ENCODE measurements at places on chromosomes 3 and 15.

- DNase-seq: no peak
These were observed 6.5 kb downstream of the METTL6 start for GRCh38 chr3:15420871-15421270.

GRCh38 chr15:57606048-57606447 is 14.3 kb downstream of the MYZAP start:
- DNase-seq: no peak

GRCh38 chr3:187130346-187131066 is 8.8 kb downstream of the RPL39L start:
- peak; percentile 29 for DNase-seq

GRCh38 chr15:36756707-36757106 is 177.3 kb downstream of the CDIN1 start:
- DNase-seq: no peak

GRCh38 chr3:190618330-190619030 is 104.6 kb downstream of the IL1RAP start:
- DNase-seq: no peak

- no peak for DNase-seq
These were observed 195.9 kb downstream of the TP63 start for GRCh38 chr3:189827108-189827507.

GRCh38 chr3:12956316-12956660 is 114.9 kb upstream of the RPL32 start:
- DNase-seq: no peak

- DNase-seq: no peak
These were observed 52.2 kb upstream of the ACTL6A start for GRCh38 chr3:179510496-179510895.

DNA sequence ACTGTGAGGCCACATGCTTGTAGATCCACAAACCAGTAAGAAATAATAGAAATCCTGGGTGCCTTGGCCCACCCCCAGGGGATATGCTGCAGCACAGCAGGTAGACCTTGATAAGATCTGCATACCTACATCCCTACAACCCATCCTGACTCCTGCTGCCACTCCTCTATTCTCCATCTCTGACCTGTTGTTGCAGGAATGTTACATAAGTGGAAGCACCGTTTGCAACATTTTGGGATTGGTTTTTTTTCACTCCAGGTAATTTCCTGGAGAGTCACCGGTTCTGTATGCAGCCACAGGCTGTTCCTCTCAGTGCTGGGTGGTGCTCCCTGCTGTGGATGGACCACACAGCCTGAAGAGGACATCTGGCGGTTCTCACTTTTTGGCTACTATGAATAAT is 16.1 kb upstream of the CSPG5 start:
- no peak for DNase-seq

DNA sequence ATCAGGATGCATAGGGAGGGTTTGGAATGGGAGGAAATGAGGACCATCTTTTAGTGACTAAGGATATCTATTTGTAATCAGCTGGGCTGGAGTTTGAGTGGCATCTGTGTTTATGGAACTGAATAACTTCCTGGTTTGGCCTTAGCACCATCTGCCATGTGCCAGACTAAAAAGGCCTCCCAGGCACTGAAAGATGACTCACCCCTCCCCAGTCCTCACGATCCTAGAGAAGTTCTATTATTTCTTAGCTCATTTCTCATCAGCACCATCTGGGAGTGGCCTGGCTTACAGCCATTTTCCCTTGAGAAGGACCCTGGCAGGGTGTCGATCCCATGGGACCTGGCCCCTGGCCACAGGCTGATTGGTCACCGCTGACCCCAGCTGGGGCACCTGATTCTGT is 23.9 kb upstream of the CTXND1 start:
- DNase-seq: no peak

GRCh38 chr3:161409858-161410257 is 38.5 kb upstream of the SPTSSB start:
- DNase-seq: no peak

DNA sequence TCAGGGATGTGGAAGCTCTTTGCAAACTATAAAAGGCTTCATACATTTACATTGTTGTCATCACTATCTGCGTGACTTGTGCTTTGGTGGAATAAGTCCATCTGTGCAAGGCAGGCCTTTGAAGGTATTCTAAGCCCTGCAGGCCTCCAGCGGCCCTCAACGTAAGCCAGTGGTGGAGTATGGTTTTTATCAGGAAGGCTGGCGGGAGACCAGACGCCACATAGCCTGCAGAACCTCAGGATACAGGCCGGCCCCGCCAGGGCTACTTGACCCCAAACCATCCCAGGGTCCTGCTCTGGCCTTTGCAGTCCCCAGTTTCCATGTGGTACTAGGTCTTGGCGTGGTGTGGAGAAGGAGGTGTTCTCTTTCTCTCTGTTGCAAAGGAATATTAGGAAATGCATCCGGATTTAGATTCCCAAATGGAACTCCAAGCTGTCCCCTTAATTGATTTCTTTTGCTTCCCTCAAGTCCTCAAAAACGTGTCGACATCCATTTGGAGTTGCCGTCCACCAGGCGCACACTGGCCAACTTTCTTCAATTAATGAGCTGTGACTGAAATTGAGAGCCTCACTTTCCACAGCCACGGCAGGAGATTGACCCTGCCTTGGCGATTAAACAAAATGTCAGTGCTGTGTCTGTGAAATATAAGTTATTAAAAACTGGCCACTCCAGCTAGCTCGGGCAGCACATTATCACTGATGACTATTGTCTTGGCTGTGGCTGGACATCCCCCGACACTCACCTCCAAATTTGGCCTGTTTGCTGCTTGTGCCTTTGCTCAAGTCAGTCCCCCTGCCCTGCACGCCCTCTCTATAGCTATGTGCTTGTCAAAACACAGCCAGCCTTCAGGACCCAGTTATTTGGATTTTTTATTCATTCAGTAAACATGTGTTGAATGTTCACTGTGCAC is 239.8 kb upstream of the TLE3 start:
- DNase-seq: no peak

GRCh38 chr3:188220097-188220788 is 66.3 kb downstream of the LPP start:
- no peak for DNase-seq

DNA sequence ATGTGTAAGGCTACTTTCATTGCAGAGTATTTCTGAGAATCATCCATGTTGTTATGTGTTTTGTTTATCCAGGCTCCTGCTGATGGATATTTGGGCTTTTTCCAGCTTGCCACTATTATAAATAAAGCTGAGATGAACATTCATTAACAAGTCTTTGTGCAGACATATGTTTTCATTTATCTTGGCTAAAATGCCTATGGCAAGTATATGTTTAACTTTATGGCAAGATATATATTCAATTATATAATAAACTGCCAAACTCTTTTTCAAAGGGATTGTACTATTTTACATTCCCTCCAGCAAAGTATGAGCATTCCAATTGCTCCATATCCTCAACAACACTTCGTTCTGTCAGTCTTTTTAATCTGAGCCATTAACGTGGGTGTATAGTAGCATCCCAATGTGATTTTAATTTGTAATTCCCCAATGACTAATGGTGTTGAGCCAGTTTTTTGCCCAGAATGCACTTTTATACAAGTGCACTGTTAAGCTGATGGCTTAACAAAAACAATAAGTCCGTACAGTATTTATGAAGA is 452.4 kb downstream of the SHQ1 start:
- DNase-seq: no peak

DNA sequence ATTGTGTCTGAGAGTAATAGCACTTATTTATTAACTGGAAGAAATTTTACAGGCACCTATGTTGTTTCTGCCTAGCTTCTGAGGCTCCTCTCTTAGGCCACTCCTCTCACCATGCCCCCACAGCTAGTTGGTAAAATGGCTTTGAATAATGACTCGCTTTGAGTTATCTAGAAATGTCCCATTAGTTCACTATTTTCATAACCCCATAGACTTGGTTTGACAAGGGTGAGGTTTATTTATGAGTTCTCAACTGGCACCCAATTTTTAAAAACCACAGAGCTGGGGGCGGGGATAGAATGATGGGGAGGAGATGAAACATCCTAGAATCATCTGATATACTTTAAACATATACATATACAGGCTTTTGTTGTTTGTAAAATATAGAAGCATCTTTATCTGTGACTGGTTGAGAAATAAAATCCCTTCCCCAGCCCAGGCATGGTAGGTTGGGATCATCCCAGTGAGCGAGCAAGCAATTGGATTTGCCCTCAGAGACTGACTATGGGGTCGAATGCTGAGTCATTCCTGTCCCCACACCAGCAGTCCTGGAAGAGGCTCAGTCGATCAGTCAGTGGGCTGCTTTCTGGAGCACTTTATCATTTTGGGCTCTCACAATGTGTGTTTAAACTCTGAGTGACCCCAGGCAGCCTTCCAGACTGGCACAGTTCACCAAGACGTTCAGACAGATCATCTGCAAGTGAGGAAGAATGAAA is 60.2 kb upstream of the TSEN2 start:
- DNase-seq: no peak

DNA sequence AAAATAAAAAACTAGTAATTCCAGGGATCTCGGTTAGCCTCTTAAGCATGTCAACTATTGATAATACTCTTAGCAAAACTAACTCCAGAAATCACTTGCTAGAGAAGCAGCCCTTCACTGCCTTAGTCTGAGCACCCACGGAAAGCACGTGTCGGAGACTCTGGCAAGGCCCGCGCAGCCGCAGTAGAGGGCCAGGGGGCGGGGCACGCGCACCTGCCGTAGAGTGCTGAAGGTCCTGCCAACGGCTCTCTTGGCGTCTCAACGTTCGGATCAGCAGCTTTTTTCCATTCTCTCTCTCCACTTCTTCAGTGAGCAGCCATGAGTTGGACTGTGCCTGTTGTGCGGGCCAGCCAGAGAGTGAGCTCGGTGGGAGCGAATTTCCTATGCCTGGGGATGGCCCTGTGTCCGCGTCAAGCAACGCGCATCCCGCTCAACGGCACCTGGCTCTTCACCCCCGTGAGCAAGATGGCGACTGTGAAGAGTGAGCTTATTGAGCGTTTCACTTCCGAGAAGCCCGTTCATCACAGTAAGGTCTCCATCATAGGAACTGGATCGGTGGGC is at the start of gene LDHAL6B:
LDHAL6B (plus strand) TSS at position 221 of the 561 bp plus-strand sequence; CDS start at position 319, 98 bp downstream.
- no peak for DNase-seq

DNA sequence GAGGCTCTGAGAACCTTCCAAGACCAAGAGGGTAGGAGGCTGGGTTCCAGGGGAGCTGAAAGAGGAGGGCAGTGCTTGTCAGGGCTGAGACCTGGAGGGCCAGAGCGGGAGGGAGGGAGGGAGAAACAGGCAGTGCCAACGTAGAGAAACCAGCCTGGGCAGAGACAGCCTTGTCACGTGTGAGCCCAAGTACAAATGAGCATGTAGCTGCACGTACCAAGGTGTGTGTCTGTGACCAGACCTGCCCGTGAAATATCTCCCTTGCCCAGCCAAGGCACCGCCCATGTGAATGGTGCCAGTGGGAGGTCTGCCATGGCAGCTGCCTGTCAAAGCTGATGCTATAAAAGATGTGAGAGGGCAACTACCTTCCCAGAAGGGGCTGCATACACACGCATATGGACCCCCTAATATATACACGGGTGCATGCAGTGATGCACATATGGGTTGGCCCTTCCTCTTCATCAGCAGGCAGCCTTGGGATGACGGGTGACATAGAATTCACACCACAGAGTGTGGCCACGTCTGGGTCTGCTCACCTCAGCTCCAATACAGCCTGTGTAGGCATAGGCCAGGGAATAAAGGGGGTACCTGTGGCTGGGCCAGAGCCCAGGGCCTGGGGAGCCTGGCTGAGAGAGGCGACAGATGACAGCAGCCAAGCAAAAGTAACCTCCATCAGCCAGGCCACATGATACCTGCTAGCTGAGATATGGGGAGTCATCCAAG is 7.8 kb upstream of the CTDSPL start:
- DNase-seq: no peak

DNA sequence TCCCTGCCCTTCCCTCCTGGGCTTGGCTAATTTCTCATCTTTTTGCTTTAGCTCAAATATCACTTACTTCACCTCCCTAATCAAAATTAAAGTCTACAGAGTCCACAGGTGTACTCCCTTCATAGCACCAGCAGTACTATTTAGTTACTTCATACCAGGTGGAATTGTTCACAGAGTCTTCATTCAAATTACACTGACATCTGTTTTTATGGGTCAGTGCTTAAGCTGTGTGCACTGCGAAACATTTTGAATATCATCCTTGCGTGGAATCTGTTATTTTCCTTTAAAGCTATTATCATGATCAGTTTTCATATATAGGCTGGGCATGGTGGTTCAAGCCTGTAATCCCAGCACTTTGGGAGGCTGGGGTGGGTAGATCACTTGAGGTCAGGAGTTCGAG is 2.7 kb upstream of the SERF2 start:
- DNase-seq: no peak

- no peak for DNase-seq
These were observed 121.6 kb upstream of the ROPN1 start for GRCh38 chr3:124113485-124113884.

DNA sequence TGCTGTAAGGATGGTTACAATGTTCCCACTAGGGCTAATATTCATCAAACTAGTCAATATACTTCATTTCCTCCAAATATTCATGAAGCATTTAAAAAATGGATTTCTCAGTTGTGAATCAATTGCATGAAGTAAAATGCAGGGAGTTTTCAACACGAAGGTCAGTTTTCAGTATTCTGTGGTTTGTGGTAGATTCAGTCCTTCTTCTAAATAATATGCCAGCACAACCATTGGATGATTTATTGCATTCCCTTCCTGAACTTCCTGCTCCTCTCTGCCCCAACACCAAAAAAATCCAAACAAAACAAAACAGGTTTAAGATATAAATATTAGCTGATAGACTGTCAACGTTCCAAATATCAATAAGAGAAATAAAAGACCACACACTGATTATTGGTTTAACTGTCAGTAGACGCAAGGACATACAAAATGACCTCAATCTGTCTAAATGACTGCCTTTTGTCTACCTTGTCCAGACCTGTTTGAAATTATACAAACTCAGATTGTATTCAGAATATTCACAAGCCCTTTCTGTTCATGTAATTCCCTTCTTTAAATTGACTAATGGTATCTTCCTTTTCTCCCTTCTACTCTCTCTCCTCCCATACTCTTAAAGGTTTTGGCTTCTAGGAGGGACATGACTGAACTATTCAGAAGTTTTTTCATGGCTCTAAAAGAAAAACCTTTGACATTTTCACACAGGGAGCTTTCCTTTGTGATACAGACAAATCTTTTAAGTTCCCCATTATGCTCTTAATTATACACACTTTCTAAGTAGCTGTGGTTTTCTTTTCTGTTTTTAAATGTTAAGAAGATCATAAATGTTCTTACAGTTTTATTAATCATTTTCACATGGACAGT is 92.6 kb upstream of the STT3B start:
- DNase-seq: no peak

- DNase-seq: no peak
These were observed 131.9 kb upstream of the STAC start for GRCh38 chr3:36248374-36248773.

DNA sequence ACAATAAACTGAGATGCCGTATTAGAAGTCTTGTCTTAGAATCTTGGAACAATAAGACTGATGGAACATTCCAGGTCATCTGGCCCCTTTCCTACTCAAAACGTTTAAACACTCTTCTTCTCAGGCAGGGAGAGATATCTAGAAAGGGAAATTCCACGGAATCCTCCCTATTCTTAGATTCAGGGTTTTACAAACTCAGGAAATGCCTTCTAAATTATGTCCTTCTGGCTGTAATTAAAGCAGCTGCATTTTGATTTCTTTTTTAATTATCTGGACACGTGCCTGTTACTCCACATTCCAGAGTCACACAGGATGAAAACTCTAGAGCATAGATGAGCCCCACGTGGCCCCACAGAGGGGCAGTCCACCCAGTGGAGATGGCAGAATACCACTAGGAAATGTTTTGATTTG is 41.5 kb upstream of the MTMR10 start:
- no peak for DNase-seq

- DNase-seq: no peak
These were observed 26.4 kb downstream of the ANXA2 start for GRCh38 chr15:60371175-60372051.

All from GM12864 (cell line).